ENCODE measurements at places on chromosomes 12 and 14. TPM values are rescaled to one million over a fixed set of nuclear protein-coding genes. Genes with fewer than 3 reads are reported as not detected.

The WIF1 gene
- not detected for total RNA-seq

The LYZ gene
- total RNA-seq, result 39.9 TPM

DNA sequence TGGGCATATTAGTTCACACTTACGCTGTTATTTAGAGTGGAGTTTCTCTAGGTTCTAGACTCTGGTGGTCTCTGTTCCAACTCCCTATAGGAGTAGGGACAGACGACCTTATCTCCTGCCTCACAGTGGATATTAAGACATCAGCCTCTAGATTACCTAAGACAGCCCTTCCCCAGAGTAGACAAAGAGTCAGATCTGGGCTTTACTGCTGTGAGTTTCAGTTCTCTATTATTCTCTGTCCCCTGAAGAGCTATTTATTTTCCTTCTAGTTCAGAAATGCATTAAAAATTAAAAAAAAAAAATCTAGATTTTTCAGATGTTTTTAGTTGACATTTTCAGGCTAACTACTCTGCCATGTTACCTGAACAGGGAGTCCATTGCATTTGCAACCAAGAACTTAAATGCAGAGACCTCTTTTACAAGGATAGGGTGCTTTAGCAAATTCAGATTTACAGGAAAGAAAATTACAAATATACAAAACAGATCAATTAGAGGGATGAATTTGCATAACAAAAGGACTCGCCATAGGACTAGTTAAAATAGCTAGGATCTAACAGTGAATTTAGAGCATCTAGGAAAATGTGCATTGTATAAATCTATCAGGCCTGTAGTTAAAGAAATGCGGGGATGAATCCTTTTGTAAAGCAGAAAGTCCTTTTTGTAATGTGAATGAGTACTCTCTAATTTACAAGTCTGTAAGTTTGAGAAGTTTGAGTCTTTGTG lies 381.4 kb downstream of the APAF1 start:
- DNase-seq, result no peak

GRCh38 chr12:54161481-54162437 lies 27.0 kb downstream of the SMUG1 start:
- no peak for DNase-seq

- no peak for DNase-seq
Measured at GRCh38 chr12:110717037-110717436, 25.7 kb downstream of the PPP1CC start.

- DNase-seq, result no peak
Measured at GRCh38 chr14:105138551-105139111, 29.9 kb downstream of the JAG2 start.

All from Right ventricle myocardium superior (tissue), 1 donor.